ENCODE measurements at places on chromosomes 3 and 15.

DNA sequence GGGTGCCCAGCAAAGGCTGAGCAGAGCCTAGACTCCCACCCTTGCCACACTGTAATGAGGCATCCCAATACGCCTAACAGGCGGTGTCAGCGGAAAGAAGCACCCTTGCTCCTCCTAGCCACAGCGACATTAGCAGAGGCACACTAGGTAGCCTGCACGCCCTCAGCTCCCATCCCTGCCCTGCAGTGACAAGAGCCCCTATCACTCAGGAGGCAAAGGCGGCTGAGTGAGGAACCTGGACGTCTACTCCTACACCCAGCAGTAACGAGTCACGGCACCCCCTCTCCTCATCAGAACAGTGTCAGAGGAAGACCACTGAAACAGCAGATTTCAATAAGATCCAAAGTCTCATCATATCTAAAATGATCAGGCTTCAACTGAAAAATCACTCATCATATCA lies 12.0 kb upstream of the MAP6D1 start:
- DNase-seq = no peak

GRCh38 chr3:124318656-124319055 lies 326.7 kb upstream of the ROPN1 start:
- DNase-seq = no peak

DNA sequence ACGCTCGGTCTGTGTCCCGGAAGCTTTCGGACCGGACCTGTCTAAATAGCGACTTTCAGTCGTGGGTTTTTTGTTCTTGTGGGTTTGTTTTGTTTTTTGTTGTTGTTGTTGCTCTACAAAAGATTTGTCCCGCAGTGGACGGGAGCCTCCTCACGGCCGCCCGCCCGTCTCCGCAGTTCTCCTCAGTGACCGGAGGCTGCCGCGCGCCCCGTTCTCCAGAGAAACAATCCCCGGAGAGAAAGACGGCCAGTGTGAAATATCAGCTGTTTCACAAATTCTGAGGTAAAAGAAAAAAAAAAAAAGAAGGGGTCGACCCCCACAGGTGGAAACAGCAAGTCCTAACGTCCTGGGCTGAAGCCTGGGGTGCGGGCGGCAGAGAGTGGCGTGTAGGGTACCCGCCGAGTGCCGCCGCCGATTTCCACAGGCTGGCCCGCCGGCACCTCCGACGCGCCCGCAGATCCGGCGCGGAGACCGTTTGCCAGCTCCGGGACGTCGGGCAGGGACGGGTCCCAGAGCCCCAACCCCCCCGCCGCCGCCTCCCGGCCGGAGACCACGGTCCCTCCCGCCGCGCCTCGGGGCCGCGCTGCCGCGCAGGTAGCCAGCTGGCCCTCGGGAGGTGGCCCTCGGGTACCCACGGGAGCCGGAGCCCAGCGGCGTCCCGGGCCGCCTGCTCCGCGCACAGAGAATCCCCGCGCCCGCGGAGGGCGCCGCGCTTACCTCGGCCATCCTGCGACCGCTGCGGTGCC lies 478 bp downstream of the BNC1 start:
- DNase-seq = no peak

- no peak for DNase-seq
Measured at GRCh38 chr3:86737517-86737916, 253.4 kb downstream of the VGLL3 start.

DNA sequence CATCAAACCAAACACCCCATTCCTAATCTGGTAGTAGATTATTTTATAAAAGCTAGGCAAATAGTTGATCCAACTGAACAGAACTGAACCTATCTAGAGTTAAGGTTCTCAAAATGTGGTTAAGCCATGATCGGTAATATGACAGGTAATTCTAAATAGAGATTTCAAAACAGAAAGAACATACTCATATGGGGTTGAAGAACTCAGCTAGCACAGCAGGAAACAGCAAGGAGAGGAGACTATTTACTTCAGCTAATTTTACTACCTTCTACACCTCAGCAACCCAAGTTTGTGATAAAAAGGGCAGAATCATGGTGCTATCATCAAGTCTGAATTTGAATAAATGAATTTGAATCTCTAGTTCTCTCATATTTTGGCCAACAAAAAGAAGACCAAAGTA lies 11.8 kb downstream of the CD47 start:
- DNase-seq = no peak

DNA sequence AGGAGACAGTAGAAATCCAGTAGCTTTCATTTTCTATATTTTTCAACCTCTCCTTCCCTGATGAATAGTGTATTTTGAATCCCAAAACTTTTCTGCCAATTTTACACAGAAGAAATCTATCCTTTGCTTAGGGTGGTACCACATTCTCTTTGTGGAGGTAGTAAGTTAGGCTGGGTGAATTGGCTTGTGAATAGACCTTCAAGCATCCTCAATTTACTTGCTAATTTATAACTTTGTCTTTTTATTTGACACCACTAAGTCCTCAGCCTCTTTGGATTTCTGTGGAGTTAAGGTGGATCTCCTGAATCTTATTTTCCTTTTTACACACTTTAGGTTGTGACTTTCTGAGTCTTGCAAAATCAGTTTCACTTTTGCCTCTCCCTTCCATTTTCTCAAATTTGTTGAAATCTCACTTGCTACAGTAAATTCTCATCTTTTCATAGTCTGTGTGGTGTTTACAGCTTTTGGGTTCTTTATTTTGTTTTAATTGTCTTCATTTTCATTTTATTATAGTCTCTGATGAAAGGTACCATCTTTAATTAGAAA lies 5.7 kb upstream of the PLSCR1 start:
- DNase-seq = no peak

DNA sequence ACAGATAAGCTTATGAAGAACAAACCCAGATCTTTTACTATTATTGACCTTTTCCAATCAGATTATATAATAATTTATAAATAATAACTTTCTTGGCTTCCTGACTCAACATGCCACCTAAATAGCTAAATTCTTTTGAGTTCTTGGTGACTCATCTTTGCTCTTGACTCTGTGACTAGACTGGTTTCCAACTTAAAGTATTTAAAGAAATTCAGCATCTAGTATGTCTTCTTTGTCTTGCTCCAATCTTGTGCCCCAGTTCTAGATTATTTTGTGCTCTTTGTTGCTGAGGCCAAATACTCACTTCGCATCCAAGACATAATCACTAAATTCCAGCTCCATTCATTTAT lies 483.2 kb upstream of the TBL1XR1 start:
- no peak for DNase-seq

DNA sequence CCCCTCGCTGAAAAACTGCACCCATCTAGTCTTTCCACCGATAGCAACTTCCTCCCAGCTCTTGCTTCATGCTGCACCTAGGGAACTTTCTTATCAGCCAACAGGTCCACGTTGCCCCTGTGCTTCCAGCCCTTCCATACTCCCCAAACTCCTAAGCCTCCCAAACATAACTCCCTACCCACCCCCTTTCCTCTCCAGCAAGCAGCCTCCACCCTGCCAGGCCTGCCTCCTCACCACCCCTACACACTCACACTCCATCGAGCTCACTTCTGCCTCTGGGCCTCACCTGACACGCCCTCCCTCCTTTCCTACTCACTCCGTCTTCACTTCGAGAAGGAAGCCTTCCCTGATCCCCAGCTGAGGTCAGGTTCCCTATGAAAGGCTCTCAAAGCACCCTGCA lies 8.1 kb downstream of the INSYN1 start:
- no peak for DNase-seq

- DNase-seq = no peak
Measured at GRCh38 chr15:90650956-90651689, 66.0 kb upstream of the BLM start.

DNA sequence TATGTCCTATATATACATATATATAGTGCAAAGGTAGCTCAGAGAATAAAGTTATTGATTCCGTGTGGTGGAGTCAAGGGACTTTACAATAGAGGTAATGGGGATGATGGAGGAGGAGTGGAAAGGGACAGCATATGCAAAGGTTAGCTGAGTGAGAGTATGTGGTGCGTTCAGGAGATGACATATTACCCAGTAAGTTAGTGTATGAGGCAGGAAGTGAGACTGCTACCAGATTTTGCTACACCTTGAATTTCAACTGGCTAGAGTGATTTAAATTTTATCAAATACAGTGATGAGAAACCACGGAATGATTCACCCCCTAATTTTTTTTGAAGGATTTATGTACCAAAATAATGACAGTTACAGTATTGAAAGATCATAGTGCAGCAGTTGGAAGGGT lies 2.8 kb downstream of the ACTL6A start:
- DNase-seq = no peak

GRCh38 chr15:79674124-79674465 lies 222.7 kb downstream of the MTHFS start:
- no peak for DNase-seq

DNA sequence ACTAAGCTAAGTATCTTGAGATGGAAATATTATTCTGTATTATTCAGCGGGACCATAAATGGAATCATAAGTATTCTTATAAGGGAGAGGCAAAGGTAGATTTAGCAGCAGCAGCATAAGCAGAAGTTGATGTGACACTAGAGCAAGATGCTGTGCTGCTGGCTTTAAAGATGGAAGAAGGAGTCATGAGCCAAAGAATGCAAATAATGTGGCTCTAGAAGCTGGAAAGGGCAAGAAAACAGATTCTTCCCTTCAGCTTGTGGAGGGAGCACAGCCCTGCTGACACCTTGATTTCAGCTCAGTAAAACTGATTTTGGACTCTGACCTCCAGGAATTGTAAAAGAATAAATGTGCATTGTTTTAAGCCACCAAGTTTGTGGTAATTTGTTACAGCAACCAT lies 144.2 kb upstream of the ANKRD28 start:
- no peak for DNase-seq

DNA sequence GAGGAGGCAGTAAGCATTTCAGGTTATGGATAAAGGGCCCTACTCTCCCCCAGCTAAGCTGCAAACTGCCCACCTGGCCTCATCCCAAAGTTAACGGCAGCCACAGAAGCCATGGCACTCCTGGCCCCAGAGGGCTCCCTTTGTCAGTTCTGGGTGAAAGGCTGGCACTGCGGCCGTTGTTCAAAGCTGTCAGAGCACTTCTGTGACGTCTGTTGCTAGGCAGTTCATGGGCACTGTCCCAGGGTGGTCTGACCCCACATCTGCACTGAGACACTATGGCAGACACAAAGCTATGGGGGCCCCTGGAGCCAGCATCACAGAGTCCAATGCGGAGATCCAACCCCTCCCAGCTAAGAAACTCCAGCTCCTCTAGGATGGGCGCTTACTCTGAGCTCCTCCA lies 30.0 kb downstream of the TLE3 start:
- no peak for DNase-seq

- DNase-seq = no peak
Measured at GRCh38 chr3:59737241-59737640, 687.4 kb upstream of the CFAP20DC start.

- no peak for DNase-seq
Measured at GRCh38 chr3:107681396-107681795, 158.6 kb downstream of the BBX start.

DNA sequence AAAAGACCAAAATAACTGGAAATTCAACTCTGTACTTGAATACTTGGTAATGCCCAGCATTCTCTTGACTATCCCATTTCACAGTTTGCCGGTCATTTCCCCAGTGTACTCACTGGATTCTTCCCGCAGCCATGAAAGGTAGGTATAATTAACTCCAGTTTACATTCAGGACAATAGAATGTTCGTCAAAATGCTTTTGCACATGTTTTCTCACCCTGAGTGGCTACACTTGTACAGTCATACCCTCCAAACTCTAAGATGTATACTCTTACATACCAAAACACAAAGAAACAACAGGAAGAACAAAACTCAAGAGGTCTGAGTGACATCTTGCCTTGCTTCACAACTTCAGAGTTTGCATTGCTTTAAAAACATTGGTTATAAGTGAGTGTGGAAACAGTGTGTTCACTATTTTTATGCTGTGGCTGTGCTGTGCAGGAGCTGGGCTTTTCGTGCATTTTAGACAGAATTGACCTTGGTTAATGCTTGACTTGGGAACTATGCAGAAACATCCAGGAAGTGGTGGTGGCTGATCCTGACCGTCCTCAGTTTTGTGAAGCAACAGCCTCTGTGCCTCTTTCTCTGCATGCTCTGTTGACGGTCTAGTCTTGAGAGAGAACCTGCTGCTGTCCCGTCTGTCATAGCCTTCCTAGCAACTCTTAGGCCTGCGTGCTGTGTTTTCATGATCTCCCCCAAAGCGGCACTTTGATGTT lies 90.5 kb downstream of the IGF1R start:
- DNase-seq = no peak

- no peak for DNase-seq
Measured at GRCh38 chr3:45887759-45888511, 1.6 kb downstream of the CCR9 start.
